Activated CD4-positive, alpha-beta T cell treated with anti-CD3 and anti-CD28 coated beads, Interleukin-2, amount 50 U/mL, for 24 hours (primary cell): ENCODE measurements at places on chromosomes 16 and 17.
A peak's percentile ranks its signal among the peaks of the same experiment; 100 is the strongest.

GRCh38 chr16:55369151-55369550 lies 45.1 kb downstream of the IRX6 start:
- no peak for DNase-seq

DNA sequence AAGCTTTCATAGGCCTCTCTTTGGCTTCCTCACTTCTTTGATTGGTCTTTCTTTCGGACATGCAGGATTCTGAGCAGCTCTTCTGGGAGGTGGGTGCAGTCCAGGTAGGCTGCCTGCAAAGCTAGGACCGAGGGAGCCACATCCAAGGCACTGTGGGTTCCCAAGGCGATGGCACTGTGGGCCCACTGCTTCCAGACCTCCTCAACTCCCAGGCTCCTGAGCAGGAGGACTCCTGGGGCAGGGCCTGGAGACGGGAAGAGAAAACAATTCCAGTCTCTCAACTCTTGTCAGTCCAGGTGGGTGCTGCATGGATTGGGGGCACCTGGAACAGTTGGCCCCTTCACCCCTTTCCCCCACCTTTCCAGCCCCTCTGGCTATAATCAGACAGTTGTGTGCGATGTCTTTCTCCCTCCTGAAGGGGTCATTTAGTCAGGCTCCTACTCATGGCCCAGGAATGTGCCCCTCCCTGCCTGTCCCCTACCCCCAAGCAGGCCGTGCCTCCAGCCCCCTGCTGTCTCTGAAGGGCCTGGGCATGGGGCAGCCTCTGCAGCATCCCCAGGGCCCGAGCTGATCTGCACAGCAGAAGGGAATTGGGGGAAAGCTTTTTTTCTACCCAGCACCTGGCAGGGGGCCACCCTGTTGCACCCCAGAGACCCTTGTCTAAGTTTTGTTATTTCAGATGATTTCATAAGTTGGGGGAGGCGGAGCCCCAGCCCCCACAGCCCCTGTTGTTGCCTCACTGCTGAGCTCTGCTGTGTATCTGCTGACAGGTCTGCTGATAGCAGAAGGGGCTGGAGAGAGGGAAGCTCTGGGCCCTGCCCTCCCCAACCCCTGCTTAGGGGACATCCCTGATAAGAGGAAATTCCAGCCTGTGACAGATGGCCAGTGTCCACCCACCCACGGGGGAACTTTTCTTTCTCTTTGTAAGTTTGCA lies 330.3 kb downstream of the SEC14L1 start:
- no peak for DNase-seq

DNA sequence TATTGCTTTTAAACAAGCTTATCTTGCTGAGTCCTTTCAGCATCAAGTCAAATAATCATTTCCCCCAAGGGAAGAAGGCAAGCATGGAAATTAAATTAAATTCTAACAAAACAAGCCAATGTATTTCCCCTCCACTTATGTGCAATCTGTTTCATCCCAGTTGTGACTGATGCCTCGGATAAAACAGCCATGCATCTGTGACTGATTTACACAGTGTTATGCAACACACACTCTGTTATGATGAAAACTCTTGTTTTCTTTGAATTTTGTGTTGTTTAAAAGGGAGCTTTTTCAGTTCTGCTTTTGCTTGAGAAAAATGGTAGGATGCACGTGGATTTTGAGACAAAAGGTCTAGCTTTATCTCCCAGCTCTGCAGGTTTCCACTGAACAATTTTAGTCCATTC lies 32.6 kb downstream of the TMEM100 start:
- DNase-seq = no peak

DNA sequence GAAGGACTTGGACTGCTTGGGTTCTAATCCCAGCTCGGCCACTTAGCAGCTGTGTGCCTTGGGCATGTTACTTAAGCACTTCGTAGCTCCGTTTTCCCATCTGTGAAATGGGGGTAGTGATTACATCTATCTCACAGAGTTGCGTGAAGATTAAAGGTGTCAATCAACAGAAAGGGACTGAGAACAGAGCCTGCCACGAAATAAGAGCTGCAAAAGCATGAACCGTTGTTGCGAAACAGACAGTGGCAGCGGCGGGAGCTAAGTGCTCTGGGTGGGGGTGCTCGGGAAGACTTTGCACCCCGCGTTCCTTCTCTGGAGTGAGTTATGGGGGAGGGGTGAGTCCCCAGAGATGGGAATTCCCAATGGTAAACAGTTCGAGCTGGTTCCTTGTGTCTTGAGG lies 79.6 kb upstream of the LHX1 start:
- DNase-seq = no peak

GRCh38 chr17:49976163-49976827 lies 7.3 kb downstream of the DLX4 start:
- DNase-seq = no peak

GRCh38 chr17:57703273-57703672 lies 41.8 kb downstream of the CCDC182 start:
- no peak for DNase-seq

- DNase-seq = no peak
These were observed 1.6 kb downstream of the KCNG4 start for GRCh38 chr16:84237994-84238750.

DNA sequence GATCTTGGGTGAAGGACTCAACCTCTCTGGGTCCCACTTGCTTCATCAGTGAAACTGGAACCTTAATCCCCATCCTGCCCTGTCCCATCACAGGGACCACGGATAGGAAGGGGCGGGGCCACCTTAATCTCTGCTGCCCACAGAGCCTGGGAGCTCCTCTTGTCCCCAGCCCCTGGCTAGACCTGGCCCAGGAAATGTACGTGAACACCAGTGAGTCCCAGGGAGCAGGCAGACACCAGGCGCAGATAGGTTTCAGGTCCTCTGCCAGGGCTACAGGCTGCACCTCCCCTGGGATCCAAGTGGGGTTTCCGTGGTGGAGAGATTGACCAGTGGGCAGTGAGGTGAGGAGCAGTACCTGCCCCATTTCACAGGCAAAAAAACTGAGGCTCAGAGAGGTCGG lies 21.0 kb downstream of the RAB11FIP4 start:
- DNase-seq = no peak

GRCh38 chr16:66036793-66037715 lies 329.4 kb upstream of the CDH5 start:
- DNase-seq = no peak

GRCh38 chr16:12204601-12205000 lies 228.1 kb downstream of the SNX29 start:
- no peak for DNase-seq

GRCh38 chr17:37339321-37339720 lies 36.5 kb upstream of the C17orf78 start:
- no peak for DNase-seq

- DNase-seq = peak; percentile 38
These were observed 1.2 kb downstream of the CYBC1 start for GRCh38 chr17:82449131-82449882.

DNA sequence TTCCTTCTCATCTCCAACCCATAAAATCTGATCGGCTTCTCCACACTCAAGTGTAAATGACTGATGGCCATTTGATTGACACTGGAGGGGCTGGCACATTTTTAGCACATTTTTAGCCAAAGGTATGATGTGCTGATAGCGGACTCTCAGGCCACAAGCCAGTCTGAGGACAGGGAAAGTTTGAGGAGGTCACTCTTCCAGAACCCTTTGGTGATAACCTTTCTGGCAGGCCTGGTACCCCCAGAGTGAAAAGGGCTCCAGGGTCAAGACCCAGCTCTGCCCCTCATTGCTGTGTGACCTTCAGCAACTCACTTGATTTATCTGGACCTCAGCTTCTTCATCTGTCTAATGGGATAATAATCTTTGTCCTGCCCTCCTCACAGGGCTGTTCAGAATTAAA lies 1.7 kb upstream of the NLRC5 start:
- no peak for DNase-seq

DNA sequence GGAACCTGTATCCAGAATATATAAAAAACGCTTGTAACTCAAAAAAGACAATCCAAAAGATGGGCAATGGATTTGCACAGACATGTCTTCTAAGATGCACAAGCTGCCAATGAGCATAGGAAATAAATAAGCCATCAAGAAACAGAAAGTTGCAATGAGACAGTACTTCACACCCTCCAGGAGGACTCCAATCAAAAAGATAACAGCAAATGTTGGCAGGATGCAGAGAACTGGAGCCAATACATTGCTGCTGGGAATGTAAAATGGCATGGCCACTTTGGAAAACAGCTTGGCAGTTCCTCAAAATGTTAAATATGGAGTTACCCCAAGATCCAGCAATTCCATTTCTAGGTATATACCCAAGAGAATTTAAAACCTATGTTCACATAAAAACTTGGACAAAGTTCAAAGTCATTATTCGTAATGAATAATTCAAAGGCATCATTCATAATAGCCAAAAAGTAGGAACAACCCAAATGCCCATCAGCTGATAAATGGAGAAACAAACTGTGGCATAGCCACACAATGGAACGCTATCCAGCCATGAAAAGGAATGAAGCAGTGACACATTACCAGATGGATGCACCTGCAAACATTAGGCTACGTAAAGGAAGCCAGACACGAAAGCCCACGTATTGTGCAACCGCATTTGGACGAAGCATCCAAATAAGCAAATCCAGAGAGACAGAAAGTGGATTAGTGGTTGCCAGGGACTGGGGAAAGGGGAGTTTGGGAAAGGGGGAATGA lies 25.6 kb downstream of the GGA2 start:
- no peak for DNase-seq

DNA sequence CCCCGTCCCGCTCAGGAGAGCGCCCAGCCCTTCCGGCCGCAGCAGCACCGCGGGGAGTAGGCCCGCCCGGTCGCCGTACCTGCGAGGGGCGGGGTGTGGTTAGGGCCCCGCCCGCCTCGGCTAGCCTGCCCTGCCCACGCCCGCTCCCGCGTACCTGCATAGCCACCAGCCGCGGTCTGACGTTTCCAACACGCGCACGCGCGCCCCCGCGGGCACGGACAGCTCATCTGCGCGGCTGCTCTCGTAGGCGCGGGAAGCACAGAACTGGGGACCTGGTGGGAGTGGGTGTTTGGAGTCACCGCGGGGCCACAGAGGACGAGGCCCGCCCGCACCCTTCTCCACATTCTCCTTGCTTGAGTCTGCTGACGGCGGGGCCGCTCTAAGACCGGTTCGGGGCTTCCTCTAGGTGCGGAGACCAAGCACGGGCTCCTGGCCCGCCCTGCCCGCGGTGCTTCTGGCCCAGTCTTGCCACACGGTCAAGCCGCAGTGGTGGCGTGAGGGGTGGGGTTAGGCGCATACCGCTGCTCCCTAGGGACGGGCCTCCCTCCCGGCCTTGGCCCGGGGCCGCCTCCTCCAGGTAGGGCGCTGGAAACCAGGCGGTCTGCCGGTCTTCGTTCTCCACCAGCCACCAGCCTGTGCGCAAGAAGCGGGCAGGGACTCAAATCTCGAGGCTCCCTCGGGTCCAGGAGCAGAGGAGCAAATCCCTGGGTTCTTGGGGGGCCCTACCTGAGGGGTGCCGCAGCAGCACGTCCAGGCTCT lies 1.8 kb downstream of the NOXO1 start:
- DNase-seq = no peak

DNA sequence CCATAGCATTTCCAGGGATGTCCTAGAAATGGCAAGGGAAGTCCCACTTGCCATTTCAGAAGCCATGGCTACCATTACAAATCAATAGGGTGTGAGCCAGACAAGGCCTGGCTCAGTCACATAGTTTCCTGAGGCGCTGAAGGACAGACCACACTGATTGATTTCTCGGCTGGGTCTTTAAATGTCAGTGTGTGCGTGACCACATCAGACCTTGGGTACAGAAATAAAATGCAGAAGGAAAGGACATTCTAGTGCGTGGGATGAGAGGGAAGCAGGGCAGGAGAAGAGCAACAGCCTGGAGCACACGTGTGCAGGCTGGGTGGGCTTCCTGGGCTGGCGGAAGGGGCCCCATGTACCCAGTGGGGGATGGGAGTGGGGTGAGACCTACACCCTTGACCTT lies 58.7 kb upstream of the LYRM9 start:
- DNase-seq = no peak

- DNase-seq = no peak
These were observed 49.5 kb downstream of the FOXK2 start for GRCh38 chr17:82568997-82569393.

DNA sequence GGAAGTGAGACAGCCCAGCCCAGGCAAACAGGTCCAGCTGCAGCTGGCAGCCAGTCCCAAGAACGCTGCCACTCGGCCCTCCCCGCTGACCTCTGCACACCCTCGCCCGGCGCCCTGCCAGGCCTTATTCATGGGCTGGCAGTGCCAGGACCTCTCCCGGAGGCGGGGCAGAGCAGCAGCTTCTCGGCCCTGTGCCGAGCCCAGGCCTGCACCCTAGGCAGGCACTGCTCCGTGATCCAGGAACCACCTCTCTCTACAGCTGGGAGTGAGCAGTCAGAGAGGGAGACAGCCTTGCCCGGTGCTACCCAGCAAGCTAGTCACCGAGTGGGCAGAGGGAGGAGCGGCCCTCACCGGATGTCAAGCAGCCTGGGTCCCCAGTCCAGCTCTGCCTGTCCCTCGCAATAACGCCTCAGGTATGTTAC lies 79.9 kb upstream of the CBX4 start:
- no peak for DNase-seq

DNA sequence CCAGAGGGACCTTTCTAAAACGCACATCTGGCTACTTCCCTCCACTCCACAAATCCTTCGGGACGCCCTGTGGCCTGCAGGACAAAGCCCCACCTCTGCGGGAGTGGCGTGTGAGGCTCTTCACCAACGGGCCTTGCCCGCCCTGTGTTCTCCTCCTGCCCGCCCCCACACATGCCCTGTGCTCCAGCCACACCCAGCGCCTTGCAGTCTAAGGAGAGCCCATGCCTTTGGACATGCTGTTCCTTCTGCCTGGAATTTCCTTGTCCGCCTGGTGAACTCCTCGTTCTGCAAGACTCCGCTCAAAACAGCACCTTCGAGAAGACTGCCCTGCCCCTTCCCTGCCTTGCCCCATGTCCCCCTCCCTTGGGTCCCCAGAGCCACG lies 7.4 kb downstream of the ELOB start:
- DNase-seq = no peak

GRCh38 chr16:83623091-83623730 lies 184.6 kb upstream of the HSBP1 start:
- DNase-seq = no peak

- DNase-seq = no peak
These were observed 930 bp downstream of the SPNS2 start for GRCh38 chr17:4499431-4500190.

- no peak for DNase-seq
These were observed at the start of gene C17orf78 for GRCh38 chr17:37375706-37376105. TSS of gene C17orf78 (plus strand) at chr17:37375985. CDS start at chr17:37376093, 108 bp downstream.

DNA sequence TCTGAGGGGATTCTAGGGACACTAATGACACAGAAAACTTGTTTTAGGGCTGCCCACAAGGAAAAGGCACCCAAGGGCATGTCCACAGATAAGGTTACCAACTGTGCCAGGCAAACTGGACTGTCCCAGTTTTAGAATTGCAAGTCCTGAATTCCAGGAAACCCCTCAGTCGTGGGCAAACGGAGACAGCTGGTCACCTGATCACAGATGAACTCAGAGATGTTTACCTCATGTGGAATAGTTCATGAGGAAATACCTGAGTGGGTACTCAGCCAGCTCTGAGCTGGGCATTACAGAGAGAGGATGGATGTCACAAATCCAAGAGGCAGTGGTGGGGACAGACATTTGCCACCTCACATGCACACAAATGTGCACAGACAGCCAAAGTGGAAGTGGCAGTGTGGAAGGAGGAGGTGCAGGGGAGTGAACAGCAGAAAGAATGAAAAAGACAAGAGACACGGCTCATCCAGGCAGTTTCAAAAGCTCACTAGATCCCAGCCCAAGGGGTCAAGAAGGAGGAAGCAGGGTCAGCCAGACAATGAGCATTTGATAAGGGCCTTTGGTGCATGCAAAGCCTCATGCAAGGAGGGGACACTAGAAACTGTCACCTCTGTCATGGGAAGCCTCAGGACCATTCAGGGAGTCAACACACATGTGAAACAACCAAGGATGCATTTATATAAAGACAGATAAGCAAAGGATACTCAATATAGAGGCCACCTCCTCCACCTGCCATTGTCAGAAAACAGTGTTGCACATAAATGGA lies 24.8 kb downstream of the TTLL6 start:
- DNase-seq = no peak
